Stimulated activated naive CD4-positive, alpha-beta T cell (primary cell): ENCODE measurements at places on chromosomes 1 and 21.

GRCh38 chr1:76083189-76083588 is 8.6 kb downstream of the ST6GALNAC3 start:
- DNase-seq: no peak

GRCh38 chr1:183043872-183044854 is 20.9 kb downstream of the LAMC1 start:
- no peak for DNase-seq

DNA sequence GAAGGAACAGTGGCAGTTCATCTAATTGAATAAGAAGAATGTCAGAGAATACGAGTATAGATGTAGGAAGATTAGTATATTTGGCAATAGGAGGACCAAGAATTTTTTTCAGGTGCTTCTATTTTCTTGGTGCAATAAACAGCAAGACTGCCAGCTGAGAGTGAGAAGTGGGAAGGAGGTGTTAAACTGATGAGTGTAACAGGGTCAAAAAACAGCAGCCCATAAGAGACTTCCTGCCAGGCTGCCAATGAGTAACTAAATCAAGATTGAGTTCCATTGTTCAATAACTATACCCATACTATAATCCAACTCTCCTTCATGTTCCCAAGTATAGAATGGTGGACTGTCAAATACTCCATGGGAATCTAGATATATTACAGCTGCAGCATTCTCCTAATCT is 28.7 kb downstream of the LYST start:
- DNase-seq: no peak

- DNase-seq: peak; percentile 13
Observed at GRCh38 chr1:175338387-175339135, 146.0 kb upstream of the KIAA0040 start.

- no peak for DNase-seq
Observed at GRCh38 chr1:25821112-25821476, 1.3 kb downstream of the MTFR1L start.

DNA sequence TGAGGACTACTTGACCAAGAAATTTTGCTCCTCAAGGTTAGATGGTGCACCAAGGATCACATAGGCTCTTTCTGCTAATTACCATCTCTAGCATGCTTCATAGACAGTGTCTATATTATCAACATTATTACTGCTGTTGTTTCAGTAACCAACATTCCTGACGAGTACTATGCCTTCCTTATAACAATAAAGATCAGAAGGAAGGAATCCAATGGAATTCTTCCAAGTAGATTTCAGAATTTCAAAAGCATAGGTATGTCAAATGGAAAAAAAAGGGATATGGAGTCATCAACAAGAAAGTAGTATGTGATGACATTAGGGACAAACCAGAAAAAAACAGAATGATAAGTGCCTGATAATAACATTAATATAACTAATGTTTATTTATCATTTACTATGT is 39.6 kb upstream of the LPGAT1 start:
- DNase-seq: no peak

GRCh38 chr1:242784084-242784483 is 259.6 kb upstream of the PLD5 start:
- DNase-seq: no peak

DNA sequence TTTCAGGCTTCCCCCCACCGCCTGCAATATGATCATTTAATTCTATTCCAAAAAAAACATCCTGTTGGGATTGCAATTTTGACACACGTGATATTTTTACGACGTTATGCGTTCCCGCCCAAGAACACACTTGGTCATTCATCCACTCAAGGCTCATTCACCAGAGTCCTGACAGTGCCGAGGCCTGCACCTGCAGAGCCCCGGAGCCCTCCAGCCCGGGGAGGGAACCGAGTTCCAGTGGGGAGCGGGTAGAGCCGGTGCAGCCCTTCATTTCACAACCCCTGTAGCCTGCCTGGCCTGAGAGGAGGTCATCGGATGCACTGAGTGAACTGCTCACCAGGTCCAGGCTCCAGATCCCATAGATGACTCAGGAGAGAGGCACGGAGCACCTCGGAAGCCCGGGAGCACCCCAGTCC is 156.0 kb upstream of the BACE2 start:
- DNase-seq: no peak

GRCh38 chr1:202233171-202233570 is 39.6 kb downstream of the LGR6 start:
- no peak for DNase-seq

GRCh38 chr1:83931658-83932253 is 67.2 kb downstream of the TTLL7 start:
- peak; percentile 7 for DNase-seq

GRCh38 chr1:162133566-162133965 is 64.1 kb downstream of the NOS1AP start:
- DNase-seq: no peak

- no peak for DNase-seq
Observed at GRCh38 chr1:154972517-154973343, 1.8 kb upstream of the CKS1B start.

DNA sequence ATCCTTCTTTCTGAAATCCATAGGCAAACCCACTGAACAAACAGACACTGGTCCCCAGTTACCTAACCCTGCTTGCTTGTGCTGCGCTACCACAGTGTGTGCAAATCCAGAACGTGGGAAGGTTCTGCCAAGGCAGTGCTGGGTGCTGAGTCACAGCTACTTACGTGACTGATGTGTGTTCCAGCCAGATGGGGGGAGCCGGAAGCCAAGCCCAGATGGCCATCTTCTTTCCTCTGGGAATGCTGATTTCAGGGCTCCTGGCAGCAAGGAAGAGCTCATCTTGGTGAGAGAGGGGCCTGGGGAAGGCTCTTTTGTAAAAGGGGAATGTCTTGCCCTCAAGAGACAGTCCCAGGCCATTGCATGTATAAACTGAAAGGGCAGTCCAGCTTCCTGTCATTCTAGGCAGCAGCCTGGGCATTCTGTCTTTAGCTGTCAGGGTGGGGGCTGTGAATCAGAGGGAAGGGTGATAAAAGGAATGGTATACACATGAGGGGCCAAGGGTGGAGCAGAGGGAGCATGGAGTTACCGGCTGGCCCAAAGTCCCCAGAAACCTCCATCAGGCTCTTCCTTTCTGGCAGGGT is 54.1 kb downstream of the CD46 start:
- no peak for DNase-seq

DNA sequence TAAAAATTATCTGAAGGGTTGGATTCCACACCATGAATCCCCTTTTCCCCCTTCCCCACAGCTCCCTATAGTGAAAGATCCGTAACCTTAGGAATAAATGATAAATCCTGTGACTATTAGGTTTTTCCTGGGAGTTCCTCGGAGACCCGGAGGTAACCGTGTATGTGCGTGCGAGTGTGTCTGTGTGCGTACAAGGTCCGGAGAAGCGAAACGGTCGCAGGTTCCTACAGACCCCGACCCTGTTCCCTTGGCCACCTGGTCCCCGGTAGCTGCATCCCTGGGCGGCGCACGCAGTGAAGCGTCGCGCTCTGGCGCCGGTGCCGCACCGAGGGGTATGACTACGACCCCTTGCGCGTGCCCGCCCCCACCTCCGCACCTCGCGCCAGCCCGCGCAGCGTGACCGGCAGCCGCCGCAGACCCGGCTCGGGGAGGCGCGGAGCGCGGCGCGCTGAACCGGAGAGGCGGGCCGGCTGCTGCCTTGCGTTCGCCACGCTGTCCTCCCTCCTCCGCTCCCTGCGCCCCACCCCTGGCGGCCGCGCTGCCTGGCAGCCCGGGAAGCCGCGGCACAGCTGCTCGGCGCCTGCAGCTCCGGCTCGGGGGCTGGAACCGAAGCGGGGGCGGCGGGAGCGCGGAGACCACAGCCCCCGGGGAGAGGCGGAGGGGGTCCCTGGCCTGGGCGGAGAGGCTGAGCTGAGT is at the start of gene AK5:
Gene AK5 (plus strand): TSS at position 529 of the 696 bp plus-strand sequence. CDS start 295 bp downstream, outside the sequence.
- DNase-seq: peak; percentile 56

DNA sequence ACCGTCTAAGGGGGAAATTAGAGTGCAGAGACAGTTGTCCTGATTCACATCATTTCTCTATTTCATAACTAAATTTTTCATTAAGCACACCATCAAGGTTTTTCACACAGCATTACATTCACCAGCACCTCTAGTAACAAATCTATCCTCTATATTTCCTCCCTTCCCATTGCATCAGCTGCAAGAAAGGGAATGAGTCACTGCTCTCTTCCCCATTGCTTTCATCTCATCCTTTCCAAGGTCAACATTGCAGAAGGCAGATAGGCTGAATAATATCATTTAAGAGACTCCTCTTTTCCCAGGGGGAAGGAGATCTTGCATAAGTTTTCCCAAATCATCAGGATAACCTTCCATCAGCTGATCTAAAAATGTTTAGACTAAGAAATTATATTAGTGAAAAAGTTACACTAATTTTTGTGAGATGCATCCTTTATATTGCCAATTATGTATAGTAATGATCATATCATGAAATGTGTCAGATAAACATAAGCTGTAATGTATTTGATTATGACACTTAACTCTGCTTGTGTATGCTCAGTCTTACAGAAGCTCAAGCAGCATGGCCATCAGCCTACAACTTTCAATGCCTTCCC is 4.3 kb downstream of the INTS7 start:
- DNase-seq: no peak

- no peak for DNase-seq
Observed at GRCh38 chr1:88744142-88744541, 60.1 kb downstream of the PKN2 start.

GRCh38 chr1:228410015-228410414 is 3.4 kb upstream of the TRIM11 start:
- no peak for DNase-seq

GRCh38 chr1:119112791-119113190 is 27.7 kb downstream of the WARS2 start:
- no peak for DNase-seq

GRCh38 chr1:167704715-167705114 is 17.1 kb upstream of the MPZL1 start:
- DNase-seq: no peak

GRCh38 chr1:190754666-190755065 is 277.0 kb upstream of the BRINP3 start:
- DNase-seq: no peak

DNA sequence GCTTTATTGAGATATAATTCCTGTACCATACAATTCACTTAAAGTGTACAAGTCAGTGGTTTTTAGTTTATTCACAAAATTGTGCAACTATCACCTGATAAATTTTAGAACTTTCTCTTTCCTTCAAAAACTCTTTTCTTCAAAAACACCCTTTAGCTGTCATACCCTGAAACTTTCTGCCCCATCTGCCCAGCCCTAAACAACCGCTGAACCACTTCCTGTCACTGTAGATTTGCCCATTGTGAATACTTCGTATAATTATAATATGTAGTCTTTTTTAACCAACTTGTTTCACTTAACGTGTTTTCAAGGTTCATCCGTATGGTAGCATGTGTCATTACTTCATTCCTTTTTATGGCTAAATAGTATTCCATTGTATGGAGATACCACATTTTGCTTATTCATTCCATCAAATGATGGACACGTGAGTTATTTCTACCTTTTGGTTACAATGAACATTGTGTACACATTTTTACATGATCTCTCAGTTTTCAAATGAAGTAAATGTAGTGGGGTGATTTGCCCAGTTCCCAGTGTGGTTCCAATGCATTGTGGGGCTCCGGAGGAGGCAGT is 37.9 kb downstream of the WNT4 start:
- DNase-seq: peak; percentile 15

- DNase-seq: no peak
Observed at GRCh38 chr1:189936861-189937260, 540.8 kb downstream of the BRINP3 start.

GRCh38 chr1:18936814-18937481 is 19.5 kb downstream of the IFFO2 start:
- DNase-seq: no peak

DNA sequence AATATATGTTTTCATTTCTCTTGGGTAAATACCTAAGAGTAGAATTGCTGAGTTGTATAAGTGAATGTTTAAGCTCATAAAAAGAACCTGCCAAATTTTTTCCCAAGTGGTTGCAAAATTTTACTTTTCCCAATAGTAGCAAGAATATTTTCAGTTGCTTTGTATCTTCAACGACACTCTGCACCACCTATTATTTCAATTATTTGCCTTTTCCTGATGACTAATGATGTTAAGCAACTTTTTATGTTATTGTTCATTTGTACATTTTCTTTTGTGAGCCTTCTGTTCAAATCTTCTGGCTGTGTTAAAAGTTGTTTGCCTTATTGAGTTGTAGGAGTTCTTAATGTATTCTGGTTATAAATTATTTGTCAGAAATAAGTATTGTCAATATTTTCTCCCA is 299.1 kb upstream of the NRIP1 start:
- DNase-seq: no peak

DNA sequence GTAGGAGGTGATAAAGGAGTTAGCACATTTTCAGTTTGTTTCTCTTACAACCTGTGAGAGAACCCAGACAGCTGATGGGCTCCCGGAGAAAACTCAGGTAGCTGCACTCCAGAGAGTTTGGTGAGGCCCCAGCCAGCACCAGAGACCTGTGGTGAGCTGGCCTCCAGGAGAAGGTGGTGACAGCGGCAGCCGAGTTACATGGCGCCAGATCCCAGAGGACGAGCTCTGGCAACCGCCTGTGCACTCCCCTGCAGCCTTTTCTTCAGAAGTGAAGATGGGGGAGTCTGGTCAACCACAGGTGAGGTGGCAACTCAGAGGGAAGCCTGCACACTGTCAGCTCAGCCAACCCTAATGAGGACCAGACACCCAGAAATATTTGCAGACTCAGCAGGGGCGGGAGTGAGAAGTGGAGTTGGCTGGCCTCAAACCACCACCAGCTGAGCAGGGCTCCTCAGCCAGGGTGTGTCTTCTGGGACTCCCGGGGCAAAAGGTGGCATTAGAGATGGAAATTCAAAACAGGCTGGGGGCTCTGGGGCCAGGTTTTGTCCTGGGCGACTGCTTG is 209.7 kb downstream of the SETD4 start:
- no peak for DNase-seq

DNA sequence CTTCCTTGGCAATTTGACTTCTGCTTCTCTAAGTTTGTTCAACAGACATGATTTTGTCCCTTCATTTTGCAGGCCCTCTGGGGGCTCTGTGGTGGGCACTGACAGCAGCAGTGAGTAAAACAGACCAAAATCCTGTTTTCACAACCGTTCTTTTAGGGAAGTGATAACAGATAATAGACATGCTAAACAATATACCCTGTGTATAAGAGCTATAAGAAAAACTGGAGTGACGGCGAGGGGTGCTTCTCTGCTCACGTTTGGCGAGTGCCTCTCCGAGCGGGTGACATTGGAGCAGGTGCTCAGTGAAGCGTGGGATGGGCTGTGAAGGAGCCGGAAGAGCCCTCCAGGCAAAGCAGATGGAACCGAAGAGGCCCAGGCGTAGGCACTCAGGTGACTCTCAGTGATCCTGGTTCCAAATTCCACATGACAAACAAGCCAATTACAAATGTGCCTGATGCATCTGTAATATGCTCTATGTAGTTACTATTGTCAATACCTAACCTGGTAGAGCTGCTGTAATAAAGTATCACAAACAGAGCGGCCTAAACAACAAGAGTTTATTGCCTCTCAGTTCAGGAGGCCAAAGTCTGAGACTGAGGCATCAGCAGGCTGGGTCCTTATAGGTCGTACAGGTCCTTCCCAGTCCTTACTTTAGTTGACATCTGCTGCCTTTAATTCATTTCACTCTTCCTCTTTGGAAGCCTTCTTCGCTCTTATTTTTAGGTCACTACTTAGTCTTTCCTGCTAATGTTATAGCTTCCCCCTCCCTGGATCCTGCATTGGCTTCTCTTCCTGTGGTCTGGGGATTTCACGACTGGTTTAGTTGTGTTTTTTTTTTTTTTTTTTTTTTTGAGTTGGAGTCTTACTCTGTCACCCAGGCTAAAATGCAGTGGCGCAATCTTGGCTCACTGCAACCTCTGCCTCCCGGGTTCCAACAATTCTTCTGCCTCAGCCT is 20.1 kb downstream of the OR2B11 start:
- no peak for DNase-seq

GRCh38 chr1:235018161-235018560 is 110.5 kb downstream of the TOMM20 start:
- DNase-seq: no peak

GRCh38 chr1:110870721-110871388 is 2.1 kb upstream of the CD53 start:
- no peak for DNase-seq
